ENCODE measurements at places on chromosomes 11 and 22.
A peak's percentile ranks its signal among the peaks of the same experiment; 100 is the strongest.

- no peak for DNase-seq
Measured at GRCh38 chr22:39351689-39352214, 2.0 kb downstream of the SYNGR1 start.

DNA sequence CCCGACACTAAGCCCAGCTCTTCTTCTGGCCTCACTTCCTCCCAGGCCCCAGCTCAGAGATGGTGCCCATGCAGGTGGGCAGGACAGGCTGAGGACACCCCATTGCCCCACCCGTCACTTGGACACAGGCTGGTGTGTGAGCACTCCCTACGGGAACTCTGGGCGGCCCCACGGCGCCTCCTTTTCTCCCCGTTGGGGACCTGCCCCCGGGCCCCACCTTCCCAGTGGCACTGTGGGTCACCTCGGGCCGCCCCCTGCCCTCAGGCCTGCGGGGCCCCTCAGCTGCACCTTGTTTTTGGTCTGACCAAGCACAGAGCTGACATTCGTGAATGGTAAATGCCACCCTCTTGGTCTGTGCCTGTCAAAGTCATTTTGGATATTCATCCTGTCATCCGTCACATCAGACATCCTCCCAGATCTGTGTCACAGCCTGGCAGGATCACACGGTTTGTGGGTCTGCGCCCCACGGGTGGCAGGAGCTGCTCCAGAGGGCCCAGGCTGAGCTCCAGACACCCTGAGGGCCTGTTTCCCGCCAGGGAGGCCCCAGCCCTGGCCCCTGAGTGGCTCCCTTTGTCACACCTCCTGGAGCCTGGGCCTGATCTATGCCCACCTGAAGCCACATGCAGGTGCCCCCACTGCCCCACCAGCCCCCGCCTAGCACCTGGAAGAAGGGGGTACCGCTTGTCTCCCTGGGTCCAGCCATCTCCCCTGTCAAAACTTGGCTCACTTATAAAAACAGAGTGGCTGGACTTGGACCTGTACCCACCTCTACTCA is 1188.5 kb downstream of the BRD1 start:
- DNase-seq: no peak

- DNase-seq: no peak
Measured at GRCh38 chr11:10762185-10762584, 11.1 kb downstream of the CTR9 start.

DNA sequence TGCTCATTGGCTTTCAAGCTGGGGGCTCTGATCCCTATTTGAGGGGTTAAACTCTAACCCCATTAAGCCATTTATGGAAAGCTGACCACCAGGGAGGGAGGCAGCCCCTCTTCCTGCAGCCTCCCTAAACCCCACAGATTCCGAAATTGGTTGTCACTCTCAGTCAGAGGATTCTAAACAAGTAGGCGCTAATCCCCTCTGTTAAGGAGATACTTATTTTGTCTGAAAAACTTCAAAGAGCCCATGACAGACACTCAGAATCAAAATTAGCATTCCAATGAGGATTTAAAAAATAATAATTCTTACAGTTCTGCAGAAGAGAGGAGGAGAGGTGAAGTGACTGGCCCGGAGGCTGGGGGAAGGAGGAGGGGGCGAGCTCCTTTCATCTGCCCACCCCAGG is 69.7 kb upstream of the LMO1 start:
- no peak for DNase-seq

DNA sequence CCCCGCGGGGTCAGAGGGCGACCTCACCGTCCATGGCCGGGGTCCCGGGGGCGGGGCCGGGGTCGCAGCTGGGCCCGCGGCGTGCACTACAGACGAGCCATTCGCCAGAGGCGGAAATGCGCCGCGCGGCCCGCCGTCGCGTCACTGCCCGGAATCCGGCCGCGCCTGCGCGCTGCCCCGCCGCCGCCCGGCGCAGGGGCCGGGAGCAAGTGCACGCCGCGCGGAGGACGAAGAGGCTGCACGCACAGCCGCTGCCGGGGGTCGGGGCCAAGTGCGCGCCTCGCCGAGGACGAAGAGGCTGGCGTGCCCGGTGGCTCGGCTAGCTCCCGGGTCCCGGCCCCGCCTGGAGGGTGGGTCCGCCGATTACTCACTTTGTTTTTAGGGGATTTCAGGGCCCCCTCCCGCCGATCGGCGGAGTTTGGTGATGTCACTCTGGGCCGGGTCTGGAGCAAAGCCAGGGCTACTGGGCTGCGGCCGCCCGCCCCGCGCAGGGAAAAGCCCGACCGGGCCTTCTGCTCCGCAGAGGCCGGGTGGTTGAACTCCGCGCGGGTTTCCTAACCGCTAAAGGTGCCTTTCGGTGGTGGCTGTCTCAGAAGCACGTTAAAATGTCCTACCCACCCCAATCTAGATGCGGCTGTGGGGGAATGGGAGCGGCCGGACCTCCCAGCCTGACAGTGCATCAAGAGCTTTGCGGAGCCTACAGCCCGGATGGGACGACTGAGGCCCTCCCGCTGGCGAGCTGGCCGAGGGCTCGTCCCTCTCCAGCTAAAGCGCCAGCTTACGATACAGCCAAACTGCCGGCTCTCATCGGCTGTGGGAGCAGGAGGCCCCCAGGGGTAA is at the start of gene RELA:
Gene RELA (minus strand): TSS at position 118 of the 840 bp plus-strand sequence. CDS start 84 bp downstream, at position 34.
- DNase-seq: peak; percentile 94

- no peak for DNase-seq
Measured at GRCh38 chr11:125941267-125941618, 4.6 kb upstream of the VSIG10L2 start.

GRCh38 chr11:116162886-116163230 is 609.9 kb downstream of the BUD13 start:
- peak; percentile 47 for DNase-seq

DNA sequence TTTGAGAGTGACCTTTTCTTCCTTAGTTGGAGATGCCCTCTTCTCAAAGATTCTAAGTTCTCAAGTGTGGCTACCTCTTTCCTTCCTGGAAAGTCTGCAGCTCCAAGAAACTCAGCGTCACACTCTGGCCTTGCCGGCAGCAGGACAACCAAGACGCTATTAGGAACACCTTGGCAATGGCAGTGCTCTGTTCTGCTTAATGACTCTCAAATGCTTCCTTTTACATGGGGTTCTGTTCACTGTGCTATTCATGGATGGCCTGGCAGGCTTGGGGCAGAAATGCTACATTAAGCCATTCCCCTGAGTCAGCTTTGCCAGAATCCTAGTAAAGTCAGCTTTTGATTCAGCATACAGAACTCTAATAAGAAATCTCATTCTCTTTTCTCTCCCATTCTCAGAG is 25.9 kb downstream of the LARGE2 start:
- DNase-seq: no peak

GRCh38 chr11:99176430-99176829 is 155.7 kb downstream of the CNTN5 start:
- no peak for DNase-seq
